ENCODE measurements at places on chromosomes 11 and 22.

- no peak for DNase-seq
These were observed 10.5 kb upstream of the RPS19BP1 start for GRCh38 chr22:39543095-39543494.

DNA sequence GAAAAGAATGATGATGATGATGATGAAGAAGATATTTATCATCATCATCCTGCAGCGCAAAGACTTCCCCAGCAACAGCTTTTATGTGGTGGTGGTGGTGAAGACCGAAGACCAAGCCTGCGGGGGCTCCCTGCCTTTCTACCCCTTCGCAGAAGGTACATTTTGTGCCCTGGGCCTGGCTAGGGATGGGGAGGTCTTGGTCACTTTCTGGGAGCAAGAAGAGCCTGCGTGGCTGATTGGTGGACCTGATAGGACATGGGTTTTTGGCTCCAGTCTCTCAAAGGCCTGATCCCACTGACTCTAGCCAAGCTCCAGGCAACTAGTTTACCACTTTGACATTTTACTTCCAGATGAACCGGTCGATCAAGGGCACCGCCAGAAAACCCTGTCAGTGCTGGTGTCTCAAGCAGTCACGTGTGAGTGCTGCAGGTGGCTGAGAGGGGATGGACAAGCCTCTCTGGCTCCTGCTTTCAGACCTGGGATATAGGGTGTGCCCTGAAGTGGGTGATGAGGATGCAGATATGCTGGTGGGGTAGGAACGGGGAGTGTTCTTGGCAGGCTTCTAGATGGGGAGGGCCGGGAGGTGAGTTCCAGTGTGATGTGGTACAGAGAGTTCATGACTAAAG lies 5.3 kb downstream of the SIDT2 start:
- DNase-seq = peak; percentile 21

- DNase-seq = no peak
These were observed 206.2 kb upstream of the MTMR2 start for GRCh38 chr11:96130061-96130620.

DNA sequence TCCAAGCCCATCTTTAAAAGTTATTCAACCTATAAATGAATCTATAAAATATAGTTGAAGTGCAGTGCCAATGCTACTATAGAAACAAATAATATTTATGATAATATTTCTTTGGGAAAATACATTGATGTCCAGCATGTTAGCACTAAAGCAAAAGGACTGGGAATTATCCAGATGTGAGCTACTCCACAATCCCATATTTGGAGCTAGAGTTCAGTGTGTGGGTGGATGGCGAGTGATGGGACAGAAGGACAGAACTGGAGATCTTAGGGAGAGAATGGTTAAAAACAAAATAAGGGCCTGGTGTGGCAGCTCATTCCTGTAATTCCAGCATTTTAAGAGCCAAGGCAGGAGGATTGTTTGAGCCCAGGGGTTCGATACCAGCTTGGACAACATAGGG lies 216.8 kb downstream of the TMEM135 start:
- no peak for DNase-seq

DNA sequence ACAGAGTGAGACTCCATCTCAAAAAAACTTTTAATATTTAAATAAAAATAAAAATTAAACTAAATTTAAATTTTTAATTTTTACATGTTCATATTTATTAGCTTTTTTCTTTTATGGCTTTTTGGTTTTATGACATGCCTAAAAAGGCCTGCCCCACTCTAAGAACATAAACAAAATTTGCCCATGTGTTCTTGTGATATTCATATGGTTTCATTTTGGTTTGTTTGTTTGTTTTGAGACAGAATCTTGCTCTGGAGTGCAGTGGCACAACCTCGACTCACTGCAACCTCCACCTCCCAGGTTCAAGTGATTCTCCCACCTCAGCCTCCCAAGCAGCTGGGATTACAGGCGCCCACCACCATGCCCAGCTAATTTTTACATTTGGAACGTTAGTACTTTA lies 27.7 kb downstream of the SUSD2 start:
- DNase-seq = no peak

GRCh38 chr11:116986521-116987105 lies 111.6 kb downstream of the SIK3 start:
- DNase-seq = no peak

DNA sequence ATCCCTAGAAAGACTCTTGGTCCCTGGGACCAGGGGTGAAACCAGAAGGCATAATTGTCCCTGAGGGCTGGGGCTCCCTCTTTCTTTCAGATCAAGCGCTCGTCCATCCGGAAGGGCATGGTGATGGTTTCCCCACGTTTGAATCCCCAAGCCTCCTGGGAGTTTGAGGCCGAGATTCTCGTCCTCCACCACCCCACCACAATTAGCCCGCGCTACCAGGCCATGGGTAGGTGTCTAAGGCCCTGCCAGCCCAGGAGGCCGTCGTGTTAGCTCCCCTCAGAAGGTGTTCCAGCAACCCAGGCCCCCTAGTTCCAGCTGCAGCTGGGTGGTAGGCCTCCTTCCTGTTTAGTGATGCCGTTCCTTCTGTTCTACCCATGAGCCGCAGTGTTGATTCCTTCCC lies 21.4 kb downstream of the GTPBP1 start:
- peak; percentile 57 for DNase-seq

DNA sequence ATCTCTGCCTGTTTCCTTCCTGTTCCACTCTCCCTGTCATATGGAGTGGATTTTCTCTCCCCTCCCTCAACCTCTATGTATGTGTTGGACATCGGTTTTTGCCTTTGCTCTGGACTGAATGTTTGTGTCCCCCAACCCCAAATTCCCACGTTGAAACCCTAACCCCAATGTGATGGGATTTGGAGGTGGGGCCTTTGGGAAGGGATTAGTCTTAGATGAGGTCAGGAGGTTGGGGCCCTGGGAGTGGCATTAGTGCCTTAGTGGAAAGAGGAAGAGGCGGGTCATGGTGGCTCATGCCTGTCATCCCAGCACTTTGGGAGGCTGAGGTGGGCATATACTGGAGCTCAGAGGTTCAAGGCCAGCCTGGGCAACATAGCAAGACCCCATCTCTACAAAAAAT lies 11.6 kb downstream of the TP53AIP1 start:
- no peak for DNase-seq

- peak; percentile 56 for DNase-seq
These were observed 2.4 kb downstream of the PGR start for GRCh38 chr11:101127197-101127698.

- DNase-seq = no peak
These were observed 1.9 kb downstream of the RGL4 start for GRCh38 chr22:23692598-23693291.

- DNase-seq = no peak
These were observed 11.4 kb downstream of the UBE4A start for GRCh38 chr11:118370774-118371173.

DNA sequence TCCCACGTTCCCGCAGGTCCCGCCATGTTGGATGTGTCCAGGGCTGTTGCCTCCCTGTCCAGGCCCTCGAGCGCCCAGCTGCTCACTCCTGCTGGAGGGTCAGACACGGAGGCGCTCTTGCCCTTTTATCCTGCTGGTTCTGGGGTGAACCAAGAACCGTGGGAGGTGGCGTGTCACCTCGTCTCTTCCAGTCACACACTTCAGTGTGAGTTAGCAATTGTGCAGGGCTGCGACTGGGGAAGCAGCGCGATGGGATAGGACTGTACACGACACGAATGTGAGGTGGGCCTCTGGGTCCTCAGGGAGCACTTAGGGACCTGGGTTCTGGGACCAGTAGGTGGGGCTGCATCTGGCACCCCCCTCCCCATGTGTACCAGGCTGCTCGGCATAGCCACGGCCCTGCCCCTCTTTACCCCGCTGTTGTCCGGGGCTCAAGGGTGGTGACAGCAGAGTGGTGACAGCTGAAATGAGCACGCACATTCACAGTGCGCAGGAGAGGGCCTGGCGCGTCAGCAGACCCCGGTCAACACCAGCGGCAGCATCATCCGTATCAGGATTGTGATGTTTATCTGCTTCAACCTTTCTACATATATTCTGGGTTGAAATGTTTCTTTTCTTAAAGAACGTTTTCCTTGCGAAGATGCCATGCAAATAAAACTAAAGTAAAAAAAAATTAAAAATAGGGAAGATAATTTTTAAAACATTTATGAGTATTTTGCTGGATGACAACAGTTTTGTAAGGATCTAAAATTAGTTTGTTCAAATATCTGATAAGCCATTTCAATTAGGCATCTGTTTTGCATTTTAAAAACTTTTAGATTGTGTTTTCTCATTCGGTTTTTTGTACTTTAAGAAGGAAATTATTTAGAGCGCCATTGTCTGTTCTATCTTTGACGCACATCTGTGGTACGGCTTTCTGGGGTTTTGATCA lies 210.7 kb downstream of the TBC1D22A start:
- DNase-seq = no peak

DNA sequence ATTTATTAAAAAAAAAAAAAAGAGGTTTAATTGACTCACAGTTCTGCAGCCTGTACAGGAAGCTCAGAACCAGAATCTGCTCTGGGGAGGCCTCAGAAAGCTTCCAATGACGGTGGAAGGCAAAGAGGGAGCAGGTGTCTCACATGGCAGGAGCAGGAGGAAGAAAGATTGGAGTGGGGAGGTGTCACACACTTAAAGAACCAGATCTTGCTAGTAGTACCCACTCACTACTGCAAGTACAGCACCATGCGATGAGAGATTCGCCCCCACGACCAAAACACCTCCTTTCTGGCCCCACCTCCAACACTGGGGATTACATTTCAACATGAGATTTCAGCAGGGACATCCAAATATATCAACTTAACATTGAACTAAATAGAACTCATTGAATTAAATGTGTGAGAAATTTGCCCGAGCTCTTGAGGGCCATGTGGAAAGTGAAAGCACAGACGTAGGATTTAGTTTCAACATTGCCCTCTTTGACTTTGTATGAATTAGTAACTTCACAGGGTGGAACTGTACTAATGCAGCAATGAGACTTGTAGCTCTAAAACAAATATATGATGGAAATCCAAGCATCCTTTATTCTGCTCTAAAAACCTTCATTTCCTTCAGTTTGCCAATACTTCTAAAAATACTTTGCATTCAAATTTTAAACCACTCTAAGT lies 628.2 kb downstream of the FAM181B start:
- DNase-seq = no peak

DNA sequence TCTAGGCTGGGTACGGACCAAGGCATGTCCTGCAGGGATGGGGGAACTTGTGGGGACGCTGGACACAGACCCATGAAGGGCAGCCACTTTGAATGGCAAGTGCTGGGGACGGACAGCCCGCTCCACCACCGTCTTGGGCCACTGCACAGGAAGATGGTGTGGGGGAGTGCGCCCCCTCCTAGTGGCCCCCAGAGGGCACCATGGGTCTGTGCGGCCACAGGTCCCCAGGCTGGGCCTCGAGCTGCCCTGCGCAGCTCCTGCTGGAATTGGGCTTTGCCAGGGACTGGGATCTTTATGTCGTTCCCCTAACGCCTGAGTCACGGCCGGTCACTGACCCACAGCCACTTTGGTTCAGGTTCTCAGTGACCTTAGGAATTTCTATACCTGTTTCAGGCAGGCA lies 44.4 kb downstream of the NAT10 start:
- no peak for DNase-seq

- DNase-seq = no peak
These were observed 57.3 kb upstream of the ALKBH3 start for GRCh38 chr11:43823316-43823715.

- DNase-seq = no peak
These were observed at the start of gene ALX4 for GRCh38 chr11:44309478-44310205. ALX4 (minus strand) TSS chr11:44310139; CDS start chr11:44310062, 77 bp downstream.

DNA sequence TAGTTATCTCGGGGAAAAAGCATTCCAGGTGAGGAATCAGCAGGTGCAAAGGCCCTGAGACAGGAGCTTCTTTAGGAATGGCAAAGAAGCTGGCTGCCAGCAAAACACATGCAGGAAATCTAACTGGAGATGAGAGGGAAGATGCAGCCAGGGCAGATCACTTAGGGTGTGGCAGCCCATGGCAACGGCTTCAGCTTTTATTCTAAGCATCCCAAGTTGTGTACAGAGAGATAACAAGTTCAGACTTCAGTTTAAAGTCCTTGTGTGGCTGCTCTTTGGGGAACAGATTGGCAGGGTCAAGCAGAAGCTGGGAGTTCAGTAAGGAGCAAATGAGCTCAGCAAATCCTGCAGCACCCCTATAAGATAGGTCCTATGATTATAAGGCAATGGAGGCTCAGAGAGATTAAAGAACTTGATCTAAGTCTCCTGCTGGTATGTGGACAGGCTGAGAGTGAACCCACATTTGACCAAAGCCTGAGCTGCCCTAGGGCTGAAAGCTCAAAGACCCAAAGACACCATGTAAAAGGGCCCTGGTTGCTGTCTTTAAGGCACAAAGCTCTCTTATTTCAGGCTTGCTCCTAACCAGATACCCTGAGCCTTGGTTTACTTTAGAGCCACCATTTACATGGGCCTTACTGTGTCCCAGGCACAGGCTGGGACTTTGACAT lies 466.8 kb downstream of the SOX6 start:
- DNase-seq = no peak

- DNase-seq = no peak
These were observed 26.6 kb downstream of the EHF start for GRCh38 chr11:34647532-34647931.

DNA sequence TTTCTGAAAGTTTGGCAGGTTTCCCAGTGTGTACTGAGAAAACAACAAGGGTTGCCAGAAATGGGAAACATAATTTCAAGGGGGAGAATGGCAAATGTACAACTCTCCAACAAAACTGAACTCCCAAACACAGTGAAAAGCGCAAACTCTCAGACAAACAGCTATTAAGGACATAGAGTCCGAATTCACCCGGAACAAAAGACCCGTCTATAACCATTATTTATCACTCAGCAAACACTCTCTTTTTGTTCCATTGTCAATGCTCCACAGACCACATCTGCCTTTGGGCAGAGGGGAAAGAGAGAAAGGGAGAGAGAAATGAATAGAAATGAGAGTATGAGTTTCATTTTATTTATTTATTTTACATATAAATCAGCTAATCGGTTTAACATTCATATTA lies 21.7 kb downstream of the KIRREL3 start:
- no peak for DNase-seq

- DNase-seq = no peak
These were observed 6.4 kb upstream of the GAL3ST1 start for GRCh38 chr22:30580896-30581295.

DNA sequence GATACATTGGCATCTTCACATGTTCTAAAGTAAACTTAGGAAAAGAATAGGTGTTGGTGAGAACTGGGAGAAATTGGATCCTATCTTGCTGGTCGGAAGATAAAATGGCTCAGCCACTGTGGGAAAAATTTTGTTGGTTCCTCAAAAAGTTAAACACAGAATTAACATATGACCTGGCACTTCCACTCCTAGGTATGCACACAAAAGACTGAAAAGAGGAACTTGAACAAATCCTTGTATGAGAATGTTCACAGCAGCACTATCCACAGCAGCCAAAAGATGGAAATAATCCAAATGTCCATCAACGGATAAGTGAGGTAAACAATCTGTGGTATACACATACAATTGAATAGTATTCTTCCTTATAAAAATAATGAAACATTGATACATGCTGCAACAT lies 4.8 kb upstream of the TPH1 start:
- no peak for DNase-seq

GRCh38 chr11:128323381-128323780 lies 264.0 kb downstream of the ETS1 start:
- DNase-seq = no peak

Data from aorta (tissue), 5 donors.